Karpas-422 (cell line): ENCODE measurements at places on chromosomes 4 and X.

DNA sequence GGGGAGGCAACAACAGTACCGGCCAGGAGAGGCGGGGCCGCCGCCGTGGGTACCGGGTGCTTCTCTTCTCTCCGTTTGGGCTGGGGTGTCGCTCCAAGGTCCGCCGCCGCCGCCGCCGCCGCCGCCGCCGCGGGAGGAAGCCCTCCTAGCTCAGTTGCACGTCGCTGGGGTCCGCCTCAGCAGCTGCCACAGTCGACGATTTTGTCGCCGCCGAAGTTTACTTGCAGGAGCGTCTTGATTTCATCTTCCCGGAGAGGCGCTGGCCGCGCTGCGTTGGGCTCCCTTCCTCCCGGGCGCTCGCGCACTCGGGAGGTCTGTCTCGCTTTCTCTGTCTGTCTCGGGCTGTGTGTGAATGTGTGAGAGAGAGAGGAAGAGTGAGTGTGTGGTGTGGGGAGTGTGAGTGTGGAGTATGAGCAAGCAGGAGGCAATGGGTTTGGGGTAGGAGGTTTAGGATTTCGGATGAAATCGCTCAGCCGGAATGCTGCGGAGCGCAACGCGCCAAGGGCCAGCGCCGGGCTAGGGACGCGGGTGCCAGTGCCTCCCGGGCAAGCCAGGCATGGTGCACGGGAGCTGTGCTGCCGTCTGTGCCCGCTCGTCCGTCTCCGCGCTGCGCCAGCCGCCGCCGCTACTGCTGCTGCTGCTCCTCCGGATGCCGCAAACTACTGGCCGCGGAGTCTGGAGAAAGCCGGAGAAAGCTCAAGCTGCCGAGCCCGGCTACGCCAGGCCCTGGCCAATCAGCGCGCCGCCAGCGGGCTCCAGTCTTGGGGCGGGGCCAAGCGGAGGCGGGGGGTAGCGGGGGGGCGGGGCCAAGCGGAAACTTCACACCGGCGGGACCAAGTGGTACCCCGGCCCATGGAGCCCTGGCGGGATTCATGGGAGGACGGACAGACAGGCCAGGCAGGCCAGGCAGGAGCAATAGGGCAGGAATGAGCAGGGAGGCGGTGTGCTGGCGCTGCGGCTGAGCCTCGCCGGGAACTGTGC, at the start of gene PCDH19:
TSS of gene PCDH19 (minus strand) at position 664 of the 981 bp plus-strand sequence. CDS start 1,676 bp downstream, outside the sequence.
- no peak for DNase-seq

GRCh38 chr4:95272036-95272435, 276.7 kb downstream of the UNC5C start:
- DNase-seq = no peak

DNA sequence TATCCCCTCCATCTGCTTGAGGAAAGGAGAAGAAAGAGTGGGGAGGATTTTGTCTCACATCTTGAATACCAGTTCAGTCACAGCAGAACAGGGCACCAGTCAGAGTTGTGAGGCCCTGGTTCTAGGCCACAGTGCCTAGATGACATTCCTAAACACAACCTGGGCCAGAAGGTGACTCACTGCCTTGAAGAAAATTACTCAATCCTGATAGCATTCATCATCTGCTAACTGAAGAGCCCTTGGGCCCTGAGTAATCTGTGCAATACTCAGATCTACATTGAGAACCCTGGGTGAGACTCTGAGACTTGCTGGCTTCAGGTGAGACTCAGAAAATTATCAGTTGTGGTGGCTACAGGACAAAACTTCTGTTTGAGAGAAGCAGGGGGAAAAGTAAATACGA, 20.5 kb upstream of the PRR32 start:
- DNase-seq = no peak

DNA sequence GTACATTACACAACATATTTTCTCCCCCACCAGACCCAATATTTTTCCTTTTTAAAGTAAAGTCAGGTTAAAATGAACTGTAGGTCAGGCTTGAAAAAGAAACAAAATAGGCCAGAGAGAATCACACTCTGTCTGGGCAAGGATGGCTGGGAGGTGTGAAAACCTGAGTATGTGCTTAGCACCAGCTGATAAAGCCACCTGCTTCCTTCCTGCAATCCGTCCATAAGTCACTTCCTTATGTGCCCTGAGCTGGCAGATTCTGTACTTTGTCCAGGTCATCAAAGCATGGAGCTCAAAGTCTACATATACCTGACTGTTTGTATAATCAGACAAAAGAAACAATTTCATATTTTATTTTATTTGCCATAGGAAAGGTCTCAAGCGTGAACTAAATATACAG, 37.7 kb downstream of the ANTXR2 start:
- no peak for DNase-seq

GRCh38 chr4:8198906-8199593, at the start of gene SH3TC1:
SH3TC1 (plus strand) TSS chr4:8199290; CDS start chr4:8205195, 5,905 bp downstream.
- DNase-seq = peak; percentile 79

- DNase-seq = peak; percentile 76
Measured at GRCh38 chrX:38627683-38628082, 66.3 kb downstream of the TSPAN7 start.
